Gastrocnemius medialis (tissue), 4 donors: ENCODE measurements at places on chromosomes 5 and 9. TPM values are rescaled to one million over a fixed set of nuclear protein-coding genes. Genes with fewer than 3 reads are reported as not detected.

PCDHB14 gene
- total RNA-seq, result 0.75 TPM

MCIDAS gene
- not detected for total RNA-seq

FOXD4L3 gene
- not detected for total RNA-seq

CTSV gene
- total RNA-seq, result not detected

HTR1A gene
- total RNA-seq, result not detected

SHC3 gene
- 0.15 TPM for total RNA-seq

RNF180 gene
- 4.7 TPM for total RNA-seq

EDIL3 gene
- total RNA-seq, result 0.20 TPM

EPB41L4B gene
- total RNA-seq, result 5.7 TPM

NPM1 gene
- total RNA-seq, result 380 TPM

FOXD4L6 gene
- total RNA-seq, result not detected

GLRA1 gene
- total RNA-seq, result not detected

LRRC19 gene
- total RNA-seq, result not detected

SUSD1 gene
- 0.82 TPM for total RNA-seq

PCDHGC5 gene
- 1.5 TPM for total RNA-seq

PCDHB16 gene
- total RNA-seq, result 0.87 TPM

CXXC5 gene
- 52.2 TPM for total RNA-seq

SPATA6L gene
- not detected for total RNA-seq

PCDHGB2 gene
- total RNA-seq, result 0.55 TPM

PARP8 gene
- 1.0 TPM for total RNA-seq

C5orf34 gene
- not detected for total RNA-seq

ARL14EPL gene
- 0.11 TPM for total RNA-seq

PRELID2 gene
- total RNA-seq, result not detected

ANKRD34B gene
- not detected for total RNA-seq

CMBL gene
- total RNA-seq, result 35.8 TPM

VCAN gene
- total RNA-seq, result 29.9 TPM

BTNL8 gene
- 0.20 TPM for total RNA-seq

OR1L8 gene
- total RNA-seq, result not detected

IL3 gene
- total RNA-seq, result not detected

CCL27 gene
- total RNA-seq, result 1.7 TPM

CD180 gene
- total RNA-seq, result 0.22 TPM

FABP6 gene
- total RNA-seq, result not detected

SELENOP gene
- 290 TPM for total RNA-seq

AK1 gene
- 489 TPM for total RNA-seq

OR1Q1 gene
- total RNA-seq, result not detected

SLC45A2 gene
- not detected for total RNA-seq

CAMK4 gene
- 0.27 TPM for total RNA-seq

PPP3R2 gene
- not detected for total RNA-seq

FYB1 gene
- total RNA-seq, result 1.2 TPM

SPINK1 gene
- total RNA-seq, result not detected

HAND1 gene
- total RNA-seq, result not detected

CTXN3 gene
- total RNA-seq, result not detected

IFNA21 gene
- total RNA-seq, result not detected

TTC39B gene
- total RNA-seq, result 6.9 TPM

TMOD1 gene
- 202 TPM for total RNA-seq
